Stimulated activated CD8-positive, alpha-beta memory T cell treated with anti-CD3 and anti-CD28 coated beads, Interleukin-4, amount 100 ng/mL, for 1 hour (primary cell): ENCODE measurements at places on chromosomes 13 and 19.
A peak's percentile ranks its signal among the peaks of the same experiment; 100 is the strongest.

GRCh38 chr19:15283141-15283883, 49.0 kb downstream of the BRD4 start:
- no peak for DNase-seq

DNA sequence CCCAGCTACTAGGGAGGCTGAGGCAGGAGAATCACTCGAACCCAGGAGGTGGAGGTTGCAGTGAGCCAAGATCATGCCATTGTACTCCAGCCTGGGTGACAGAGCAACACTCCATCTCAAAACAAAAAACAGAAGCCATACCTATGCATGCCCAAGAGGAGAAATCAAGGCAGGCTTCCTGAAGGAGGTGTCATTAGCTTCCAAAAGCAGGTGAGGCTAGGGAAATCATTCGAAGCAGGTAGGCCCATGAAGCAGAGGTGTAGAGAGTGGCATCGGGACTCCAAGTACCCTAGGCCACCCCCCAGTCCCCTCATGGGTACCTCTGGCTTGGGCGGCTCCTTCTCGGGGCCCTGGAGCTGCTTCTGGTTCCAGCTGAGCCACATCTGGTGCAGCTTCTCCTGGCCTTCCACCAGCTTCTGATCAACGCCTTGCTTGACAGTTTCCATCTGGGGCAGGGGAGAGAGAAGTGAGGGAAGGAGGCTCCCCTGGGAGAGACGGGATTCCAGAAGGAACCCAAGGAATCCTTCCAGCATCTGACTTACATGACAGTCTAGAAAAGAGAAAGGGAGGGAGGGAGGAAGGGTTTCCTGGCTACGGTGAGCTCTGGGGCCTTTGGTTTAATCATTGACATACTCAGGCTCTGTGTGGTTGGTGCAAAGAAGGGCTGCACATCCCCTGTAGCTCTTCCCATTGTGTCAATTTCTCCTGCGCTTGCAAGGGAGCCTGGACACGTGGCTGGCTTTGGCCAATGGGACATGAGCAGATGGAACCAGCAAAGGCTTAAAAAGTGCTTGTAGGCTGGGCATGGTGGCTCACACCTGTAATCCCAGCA, 13.1 kb upstream of the TICAM1 start:
- no peak for DNase-seq

GRCh38 chr19:57231686-57232085, 863 bp downstream of the AURKC start:
- no peak for DNase-seq

- DNase-seq, result no peak
These were observed 242.0 kb upstream of the TSHZ3 start for GRCh38 chr19:31591258-31591657.

DNA sequence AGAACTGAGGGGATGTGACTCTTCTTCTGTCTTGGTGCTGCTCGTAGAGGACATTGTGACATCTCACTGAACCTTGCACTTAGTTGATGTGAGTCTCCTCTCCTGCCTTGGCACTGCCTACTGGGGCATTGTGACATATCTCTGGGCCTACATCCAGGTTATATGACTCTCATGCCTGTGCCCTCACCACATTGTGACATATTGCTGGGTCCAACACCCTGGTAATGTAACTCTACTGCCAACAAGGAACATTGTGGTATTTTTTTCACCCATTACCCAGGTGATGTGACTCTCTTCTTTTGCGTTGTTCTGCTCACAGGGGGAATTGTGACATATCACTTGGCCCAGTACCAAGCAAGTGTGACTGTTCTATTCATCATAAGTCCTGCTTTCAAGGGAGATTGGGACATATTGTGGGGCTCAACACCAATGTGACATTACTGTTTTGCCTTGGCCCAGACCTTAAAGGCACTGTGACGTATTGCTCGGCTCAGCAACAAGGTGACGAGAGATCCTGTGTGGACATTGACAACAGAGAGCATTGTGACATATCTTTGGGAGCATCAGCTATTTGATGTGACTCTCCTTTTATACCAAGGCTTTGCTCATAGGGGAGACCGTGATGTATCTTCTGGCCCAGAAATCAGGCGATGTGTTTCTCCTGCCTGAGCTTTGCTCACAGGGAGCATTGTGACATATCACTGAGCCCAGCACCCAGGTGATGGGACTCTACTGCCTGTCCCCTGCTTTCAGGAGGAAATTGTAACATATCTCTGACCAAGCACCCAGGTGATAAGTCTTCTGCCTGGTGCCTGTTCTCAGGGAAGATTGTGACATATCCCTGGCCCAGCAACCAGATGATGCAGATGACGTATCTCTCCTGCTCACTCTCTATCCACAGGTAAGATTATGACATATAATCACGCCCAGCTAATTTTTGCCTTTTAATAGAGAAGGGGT, 12.2 kb upstream of the ZNF429 start:
- DNase-seq, result no peak

DNA sequence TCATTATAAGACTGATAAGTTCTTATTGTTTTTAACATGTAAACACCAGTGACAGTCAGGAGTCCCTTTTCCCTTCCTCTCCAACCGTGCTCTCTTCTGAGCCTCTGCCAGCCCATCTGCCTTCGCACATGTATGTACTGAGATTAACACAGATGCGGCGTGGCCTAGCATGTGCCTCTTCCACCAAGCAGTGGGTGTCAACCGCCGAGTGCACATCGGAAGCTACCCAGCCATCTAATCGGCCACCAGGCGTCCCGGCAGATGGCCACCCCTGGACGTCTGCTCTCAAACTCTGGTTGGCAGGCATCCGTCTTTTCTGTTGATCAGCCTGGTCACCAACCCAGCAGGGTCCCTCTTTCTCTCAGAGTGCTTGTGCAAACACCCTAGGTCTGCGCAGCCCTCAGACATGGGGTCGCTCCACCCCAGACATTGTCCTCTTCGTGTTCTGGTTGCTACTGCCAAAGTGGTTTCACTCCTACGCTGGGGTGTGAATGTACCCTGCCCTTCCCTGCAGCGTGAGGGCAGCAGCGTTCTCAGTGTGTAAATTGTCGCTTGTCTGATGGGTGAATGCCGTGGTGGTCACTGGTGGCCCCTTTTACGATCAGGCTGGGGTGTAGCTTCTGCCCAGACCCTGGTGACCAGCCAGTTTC, 57.7 kb upstream of the LDLR start:
- no peak for DNase-seq

GRCh38 chr13:39612023-39612637, 9.1 kb upstream of the LHFPL6 start:
- DNase-seq, result peak; percentile 16

DNA sequence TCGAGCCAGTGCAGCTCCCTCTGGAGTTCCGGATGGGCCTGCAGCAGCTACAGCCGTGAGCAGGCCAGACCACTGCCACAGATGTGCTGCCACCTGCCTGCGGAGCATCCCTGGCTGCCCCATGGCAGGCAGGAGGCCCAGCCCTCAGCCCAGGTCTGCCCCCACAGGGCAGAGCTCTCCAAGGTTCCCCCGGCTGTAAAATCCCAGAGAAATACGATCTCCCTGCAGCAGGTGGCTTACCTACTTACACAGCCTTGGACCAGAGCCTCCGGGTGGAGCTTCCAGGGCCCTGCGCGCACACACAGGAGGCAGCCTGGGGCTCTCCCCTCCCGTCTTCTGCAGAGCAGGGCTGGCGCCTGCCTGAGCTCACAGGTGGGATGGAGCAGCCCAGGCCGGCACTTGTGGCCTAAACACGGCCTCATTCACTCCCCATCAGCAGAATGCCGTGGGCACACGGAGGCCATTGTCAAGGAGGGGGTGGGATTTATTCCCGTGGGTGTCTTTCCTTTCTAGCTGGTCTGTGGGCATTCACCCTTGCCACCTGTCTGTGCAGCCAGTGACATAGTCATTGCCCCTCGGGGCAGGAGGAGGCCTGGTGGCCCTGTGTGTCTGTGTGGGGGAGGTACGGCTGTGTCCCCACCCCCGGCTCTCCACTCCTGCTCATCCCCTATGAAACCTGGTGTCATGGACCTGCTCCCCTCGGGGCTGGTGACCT, 118.0 kb downstream of the KDM4B start:
- DNase-seq, result no peak

GRCh38 chr19:10624585-10624984, 768 bp upstream of the SLC44A2 start:
- no peak for DNase-seq

DNA sequence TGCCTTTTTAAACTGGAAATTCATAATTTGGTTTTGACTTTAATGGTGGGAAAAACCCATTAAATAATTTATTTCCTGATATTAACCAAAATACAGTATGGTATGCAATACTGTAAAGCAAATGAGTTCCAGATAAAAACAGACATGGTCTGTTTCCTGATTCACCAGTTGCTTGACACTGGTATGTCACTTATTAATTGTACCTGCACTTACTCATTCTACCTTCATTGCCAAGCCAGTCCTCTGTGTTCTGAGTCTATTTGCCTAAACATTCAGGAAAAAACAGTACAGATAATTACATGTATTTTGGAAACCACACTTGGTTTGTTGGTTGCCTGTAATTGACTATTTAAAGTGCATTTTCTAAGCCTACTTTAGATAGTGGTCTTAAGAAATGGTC, 159.3 kb downstream of the TNFRSF19 start:
- no peak for DNase-seq

- DNase-seq, result no peak
These were observed 377.2 kb upstream of the GPC6 start for GRCh38 chr13:92849381-92849780.

GRCh38 chr13:59951011-59951410, 212.7 kb downstream of the DIAPH3 start:
- no peak for DNase-seq

GRCh38 chr19:53131727-53132126, 983 bp downstream of the ZNF415 start:
- no peak for DNase-seq

DNA sequence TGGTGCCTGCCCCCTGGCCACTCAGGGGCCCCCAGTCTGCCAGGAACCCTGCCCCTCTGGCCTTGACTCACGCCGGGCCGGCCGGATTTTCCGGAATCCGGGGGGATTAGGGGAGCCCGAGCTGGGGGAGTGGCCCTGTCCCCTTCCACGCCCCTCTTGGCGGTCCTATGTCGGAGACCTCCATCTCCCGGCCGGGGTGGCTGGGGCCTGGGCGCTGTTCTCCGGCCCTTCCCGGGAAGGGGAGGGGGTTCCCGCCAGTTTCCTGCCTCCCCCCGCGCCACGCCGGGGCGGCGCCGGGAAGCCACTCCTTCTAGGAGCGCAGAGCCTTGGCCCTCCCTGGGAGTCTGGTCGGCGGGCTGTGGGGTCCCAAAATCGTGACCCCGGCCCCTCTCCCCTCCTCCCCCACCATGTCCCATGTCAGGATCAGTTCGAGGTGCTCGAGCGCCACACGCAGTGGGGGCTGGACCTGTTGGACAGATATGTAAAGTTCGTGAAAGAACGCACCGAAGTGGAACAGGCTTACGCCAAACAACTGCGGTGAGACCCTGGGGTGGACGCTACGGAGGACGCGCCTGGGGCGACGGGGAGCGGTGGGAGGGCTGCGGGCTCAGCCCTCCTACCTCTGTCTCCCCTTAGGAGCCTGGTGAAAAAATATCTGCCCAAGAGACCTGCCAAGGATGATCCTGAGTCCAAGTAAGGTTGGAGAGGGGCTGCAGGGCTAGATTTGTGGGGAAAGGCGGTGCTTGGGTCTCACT, 1.3 kb downstream of the TRIP10 start:
- no peak for DNase-seq

DNA sequence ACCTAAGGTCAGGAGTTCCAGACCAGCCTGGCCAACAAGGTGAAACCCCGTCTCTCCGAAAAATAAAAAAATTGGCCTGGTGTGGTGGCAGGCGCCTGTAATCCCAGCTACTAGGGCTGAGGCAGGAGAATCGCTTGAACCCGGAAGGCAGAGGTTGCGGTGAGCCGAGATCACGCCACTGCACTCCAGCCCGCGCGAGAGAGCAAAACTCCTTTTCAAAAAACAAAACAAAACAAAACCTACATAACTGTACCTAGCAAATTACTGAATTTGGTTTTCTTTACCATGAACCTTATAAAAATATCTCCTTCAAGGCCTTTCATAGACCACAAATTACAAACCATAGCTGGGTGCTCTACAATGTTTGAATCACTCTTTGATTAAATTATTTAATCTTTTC, 760 bp downstream of the ZNF91 start:
- DNase-seq, result no peak

GRCh38 chr13:110555601-110556223, 5.8 kb downstream of the RAB20 start:
- no peak for DNase-seq

GRCh38 chr19:16381756-16382401, 57.3 kb downstream of the KLF2 start:
- no peak for DNase-seq

DNA sequence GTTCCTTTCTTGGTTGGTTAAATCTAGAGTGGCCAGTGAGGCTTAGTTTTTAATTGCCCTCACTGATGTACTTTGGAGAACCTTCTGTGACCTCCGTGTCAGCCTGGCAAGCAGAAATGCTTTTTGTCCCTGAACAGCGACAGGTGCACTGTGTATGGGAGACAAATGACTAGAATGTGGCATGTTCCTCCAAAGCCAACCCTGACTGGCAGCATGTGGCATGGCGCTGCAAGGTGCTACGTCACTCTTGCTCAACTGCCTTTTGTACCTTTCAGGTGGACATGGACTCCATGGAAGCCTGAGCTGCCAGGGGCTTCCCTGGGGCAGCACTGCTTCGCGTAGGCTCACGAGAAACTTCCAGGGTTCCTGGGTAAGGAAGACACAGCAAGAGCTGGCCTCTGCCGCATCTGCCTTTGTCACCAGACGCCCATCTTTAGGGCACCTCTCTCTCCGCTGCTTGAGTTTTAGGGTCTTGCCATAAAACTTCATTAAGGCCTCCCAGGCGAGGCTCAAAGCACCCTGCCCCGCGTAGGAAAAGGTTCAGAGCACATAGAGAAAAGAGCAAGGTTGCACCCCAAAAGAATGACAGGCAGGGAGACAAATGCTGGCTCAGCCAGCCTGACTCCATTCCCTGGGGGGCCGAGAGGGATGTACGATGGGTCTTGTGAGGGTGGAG, 167.1 kb upstream of the SOX1 start:
- DNase-seq, result no peak

GRCh38 chr19:41689993-41690800, 2.1 kb upstream of the CEACAM7 start:
- no peak for DNase-seq

DNA sequence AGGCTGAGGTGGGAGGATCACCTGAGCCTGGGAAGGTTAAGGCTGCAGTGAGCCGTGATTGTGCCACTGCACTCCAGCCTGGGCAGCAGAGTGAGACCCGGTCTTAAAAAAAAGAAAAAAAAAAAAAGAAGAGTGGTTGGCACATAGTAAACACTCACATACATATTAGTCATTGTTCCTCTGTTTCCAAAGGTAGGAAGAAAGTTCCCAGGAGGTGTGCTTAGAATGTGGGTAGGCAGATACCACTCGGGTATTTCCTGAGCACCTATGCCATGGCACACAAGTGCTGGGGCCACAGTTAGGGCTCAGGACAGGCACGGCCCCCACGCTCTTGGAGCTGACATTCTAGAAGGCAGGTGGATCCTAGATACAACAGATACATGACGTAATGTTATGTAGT, 41.4 kb downstream of the SIPA1L3 start:
- DNase-seq, result no peak

GRCh38 chr13:51125495-51126226, 14.6 kb upstream of the C13orf42 start:
- peak; percentile 10 for DNase-seq
